ENCODE measurements at places on chromosomes 11 and 22. TPM values are rescaled to one million over a fixed set of nuclear protein-coding genes. Genes with fewer than 3 reads are reported as not detected.

Gene PGA4
- 0.43 TPM for polyA plus RNA-seq

DNA sequence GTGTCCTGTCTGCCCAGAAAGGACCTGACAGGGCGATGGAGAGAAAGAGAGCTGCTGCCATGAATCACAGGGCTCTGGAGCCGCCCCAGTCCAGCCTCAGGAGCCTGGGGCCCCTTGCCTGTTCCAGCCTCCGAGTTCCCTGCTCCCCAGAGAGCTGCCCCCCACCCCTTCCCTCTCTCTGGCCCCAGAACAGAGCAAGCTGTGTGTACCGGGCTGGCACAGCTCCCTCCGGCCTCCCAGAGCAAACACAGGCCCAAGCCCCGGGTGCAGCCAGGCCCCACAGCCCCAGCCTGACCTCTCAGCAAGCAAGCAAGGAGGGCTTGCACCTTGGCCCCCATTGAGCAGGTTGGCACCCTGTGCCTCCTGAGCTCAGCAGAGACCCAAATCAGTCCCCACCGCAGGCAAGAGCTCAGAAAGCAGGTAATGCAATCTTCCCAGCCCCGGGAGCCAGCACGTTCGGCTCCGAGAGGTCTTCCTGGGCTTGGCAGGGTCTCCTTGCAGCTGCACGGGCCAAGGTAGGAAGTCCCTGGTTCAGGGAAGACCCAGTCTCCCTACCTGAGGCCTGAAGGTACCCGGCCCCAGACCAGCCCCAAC, 1.4 kb downstream of the PACSIN3 start:
- no peak for DNase-seq

GRCh38 chr11:15828215-15828853, 528.0 kb downstream of the SOX6 start:
- no peak for DNase-seq

- DNase-seq: no peak
These were observed 16.9 kb downstream of the C22orf31 start for GRCh38 chr22:29044657-29045176.

DNA sequence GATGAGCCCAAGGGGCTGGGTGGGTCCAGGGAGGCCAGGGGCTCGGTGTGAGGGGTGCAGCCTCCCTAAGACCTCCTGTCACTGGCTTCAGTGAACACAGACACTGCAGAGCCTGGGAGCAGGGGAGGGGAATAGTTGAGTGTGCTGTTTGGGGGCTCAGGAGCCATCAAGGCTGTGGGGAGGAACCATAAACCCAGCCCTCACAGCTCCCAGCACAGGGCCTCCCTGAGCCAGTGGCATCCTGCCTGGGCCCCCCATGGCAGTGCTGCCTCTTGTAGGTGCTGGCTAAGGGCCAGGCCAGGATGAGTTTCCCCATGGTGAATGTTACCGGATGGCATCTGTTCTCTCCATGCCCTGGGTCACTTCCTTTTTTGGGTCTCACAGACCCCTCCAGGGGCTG, 25.5 kb downstream of the KCNJ5 start:
- no peak for DNase-seq

- DNase-seq: no peak
These were observed 10.1 kb downstream of the MCM5 start for GRCh38 chr22:35409783-35410662.

- no peak for DNase-seq
These were observed 9.9 kb downstream of the FXYD6 start for GRCh38 chr11:117866526-117866925.

GRCh38 chr11:3631331-3631730, 10.5 kb downstream of the ART5 start:
- DNase-seq: no peak

GRCh38 chr11:114309517-114309916, 13.3 kb downstream of the NNMT start:
- no peak for DNase-seq

DNA sequence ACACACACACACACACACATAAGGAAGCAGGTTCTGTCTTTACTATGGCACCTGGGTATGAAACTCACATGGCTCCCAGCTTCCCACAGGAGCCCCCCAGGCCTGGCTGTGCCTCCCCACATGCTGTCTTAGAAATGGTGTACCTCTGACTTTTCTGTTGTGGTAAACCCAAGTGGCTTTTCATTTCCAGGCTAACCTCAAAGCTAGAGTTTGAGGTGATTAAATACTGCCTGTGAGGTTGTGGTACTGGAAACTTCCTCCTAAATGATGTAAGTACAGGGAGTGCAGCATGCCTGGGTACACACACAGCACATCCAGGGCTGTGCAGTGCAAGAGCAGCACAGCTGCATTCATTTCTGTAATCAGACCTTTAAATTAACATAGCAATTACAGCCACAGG, 34.4 kb downstream of the ME3 start:
- no peak for DNase-seq

- DNase-seq: no peak
These were observed 347.8 kb downstream of the CNTN5 start for GRCh38 chr11:99368583-99368982.

DNA sequence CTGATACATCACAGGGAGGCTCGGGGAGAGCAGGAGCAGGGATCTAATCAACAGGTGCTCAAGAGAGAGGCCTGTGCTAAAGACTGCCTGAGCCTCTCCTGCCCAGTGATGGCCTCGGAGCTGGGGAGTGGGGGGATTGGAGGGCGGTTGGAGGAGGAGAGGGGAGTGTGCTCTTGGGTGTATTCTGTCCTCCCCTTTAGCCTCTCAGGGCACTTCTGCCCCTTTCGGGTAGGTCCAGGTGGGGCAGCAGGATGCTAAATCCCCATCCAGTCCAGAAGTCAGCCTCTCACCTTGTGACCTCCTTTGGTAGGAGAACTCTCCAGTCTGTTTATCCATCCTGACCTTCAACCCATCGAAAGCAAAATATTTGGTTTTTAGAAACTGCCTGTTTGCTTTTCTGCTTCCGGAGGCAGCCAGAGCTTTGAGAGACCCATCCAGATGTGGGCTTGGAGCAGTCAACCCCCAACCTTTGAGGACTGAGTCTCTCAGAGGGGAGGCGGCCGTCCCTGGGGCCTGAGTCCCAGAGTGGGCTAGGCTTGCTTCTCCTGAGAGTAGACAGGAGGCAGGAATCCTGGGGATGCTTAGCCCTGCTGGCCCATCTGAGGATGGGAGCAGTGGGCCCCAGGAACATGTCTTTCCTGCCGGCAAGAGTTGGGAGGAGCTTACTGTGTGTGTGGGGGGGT, 105.2 kb upstream of the SYT13 start:
- no peak for DNase-seq

DNA sequence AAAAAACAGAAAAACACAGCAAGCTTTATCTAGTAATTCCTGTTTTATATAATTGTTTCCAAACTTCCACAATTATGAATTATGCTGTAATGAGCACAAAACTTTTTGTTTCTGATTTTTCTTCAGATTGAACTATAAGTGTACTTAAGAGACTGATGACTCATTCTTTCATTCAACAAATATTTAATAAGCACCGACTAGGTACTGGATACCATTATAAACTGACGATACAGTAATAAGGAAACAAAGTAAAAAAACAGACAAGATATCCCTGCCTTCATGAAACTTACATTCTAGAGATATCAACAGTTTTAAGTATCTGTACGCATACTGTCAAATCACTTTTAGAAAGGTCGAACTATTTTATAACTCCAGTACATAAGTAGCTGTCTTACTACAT, 78.6 kb downstream of the ME3 start:
- DNase-seq: no peak

DNA sequence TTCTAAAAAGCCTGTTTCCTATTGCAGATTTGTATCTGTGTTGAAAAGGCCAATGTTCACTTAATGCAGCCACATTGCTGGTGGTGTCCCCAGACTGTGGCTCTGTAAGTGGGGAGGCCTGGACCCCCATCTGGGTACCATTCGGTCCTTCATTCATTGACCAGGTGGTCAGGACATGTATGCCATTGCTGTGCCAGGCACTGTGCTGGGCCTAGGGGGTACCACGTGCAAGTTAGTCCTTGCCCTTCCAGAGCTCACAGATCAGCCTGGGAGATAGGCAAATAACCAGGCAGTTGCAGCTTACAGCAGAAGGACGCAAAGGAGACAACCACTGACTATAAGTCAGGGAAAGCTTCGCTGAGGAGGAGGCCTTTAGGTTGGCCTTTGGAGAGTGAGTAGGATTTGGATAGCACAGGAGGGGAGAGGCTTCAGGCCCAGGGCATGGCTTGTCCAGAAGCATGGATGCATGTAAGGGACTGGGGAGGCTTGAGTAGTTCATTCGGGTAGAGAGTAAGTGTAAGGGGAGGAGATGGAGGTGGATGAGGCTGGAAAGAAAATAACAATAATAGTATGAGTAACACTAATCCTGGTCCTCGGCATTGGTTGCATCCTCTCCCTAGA, 5.0 kb downstream of the PRDM11 start:
- no peak for DNase-seq

Gene RAB3IL1
- 19.8 TPM for polyA plus RNA-seq

DNA sequence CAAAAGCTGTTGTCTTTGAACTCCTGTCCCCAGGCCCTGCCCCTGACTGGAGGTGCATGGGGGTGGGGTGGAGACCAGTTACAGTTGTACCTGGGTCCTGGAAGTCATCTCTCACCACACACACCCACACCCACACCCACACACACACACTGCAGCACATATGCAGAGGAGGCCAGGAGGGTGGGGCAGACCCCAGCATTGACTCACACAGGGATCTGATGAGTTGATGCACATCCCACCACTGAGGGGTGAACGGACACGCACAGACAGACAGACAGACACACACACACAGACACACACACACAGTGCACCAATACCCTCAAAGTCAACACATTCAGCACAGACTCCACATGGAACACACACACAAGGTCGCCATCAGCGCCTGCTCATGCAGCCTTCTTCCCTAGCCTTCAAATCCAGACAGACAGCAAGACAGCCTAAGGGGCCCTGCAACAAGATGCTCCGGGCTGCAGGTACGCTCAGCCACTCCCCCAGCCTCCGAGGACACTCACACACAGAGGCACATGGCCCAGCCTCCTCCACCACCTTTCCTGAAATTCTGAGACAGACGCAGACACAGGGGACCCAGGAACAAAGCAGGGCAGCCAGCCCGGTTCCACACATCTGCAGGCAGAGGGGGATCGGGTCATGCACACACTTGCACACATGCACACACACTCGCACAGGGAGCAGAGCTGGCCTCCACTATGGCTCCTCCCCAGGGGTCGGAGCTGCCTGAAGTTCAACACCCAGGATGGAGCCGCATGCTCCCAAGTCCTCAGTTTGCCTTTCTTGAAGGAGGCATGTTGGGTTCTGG, 26.5 kb downstream of the SYT7 start:
- no peak for DNase-seq

GRCh38 chr11:116540645-116541304, 232.0 kb downstream of the BUD13 start:
- no peak for DNase-seq

Gene TSSK2
- not detected for polyA plus RNA-seq

Gene MYEOV
- polyA plus RNA-seq: 4.8 TPM

DNA sequence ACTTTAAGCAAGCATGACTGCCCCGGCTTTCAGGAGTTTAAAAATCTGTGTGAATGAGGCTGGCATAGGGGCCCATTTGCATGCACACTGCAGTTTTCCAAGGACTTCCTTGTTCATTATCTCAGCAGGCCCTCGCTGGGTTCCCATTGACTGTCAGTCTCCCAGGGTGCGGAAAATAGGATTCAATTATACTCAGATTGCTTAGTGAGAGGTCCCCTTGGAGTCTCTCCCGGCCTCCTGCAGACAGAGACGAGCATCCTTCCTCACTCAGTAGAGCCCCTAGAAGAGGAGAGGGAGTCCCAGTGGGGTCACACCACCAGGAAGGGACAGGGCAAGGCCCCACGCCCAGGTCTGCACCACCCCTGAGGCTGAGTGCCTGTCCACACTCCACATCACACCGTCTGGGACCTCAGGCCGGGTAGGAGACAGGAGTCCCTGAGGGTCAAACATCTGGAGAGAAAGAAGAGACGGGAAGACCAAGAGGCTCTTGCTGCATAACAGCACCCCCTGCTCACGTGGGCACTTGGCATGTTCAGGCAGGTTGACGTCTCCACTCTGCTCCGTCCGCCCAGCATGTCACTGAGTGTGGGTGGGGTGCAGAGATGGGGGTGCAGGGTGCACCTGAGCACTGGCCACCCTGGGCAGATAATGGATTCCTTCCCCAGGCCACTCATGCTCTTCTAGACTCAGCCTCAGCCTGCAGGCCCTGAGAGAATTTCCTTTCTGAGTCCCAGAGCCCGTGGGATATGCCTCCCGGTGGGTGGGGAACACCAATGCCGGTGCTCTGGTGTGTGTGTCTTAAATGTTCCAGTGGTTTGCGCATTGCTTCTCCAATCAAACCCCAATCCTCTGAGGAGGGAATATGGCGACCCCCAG, 58.8 kb downstream of the MCM5 start:
- DNase-seq: no peak

All from right renal cortex interstitium (tissue), 3 donors.